ENCODE measurements at places on chromosomes 2 and 18.

- no peak for DNase-seq
These were observed 144.6 kb upstream of the RMP24 start for GRCh38 chr18:35827903-35828275.

DNA sequence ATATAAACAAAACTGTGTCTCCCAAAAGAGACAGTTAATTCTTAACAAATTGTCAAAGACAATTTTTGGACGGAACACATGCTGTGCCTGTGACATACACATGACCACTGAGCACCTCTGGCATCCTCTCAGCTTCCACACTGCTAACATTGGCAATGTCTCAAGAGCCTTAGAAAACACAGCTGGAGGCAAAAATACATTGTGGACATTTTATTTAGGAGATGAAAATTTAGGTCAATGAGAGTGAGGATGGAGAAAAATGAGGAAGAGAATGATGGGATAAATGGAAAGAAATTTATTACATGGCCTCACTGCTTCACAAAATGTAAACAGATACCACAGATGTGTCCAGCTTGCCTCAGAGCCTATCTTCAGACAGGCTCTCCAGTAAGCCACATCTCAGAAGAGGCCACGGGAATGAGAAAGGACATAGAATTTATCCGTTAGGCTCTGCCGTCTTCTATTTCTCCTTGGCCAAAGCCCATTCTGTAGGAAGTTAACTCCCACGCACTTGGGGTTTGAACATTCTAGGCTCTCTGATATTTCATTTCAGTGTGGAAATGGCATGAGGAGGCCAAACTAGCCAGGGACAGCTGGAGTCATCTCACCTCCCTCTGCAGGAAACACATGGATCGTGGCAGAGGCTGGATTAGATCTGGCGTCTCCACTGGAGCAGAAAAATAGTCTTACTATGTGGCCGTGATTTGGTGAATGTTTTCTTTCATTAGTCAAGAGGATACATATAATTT lies 519.4 kb upstream of the DSEL start:
- no peak for DNase-seq

GRCh38 chr2:145086910-145087309 lies 567.0 kb upstream of the ZEB2 start:
- no peak for DNase-seq

DNA sequence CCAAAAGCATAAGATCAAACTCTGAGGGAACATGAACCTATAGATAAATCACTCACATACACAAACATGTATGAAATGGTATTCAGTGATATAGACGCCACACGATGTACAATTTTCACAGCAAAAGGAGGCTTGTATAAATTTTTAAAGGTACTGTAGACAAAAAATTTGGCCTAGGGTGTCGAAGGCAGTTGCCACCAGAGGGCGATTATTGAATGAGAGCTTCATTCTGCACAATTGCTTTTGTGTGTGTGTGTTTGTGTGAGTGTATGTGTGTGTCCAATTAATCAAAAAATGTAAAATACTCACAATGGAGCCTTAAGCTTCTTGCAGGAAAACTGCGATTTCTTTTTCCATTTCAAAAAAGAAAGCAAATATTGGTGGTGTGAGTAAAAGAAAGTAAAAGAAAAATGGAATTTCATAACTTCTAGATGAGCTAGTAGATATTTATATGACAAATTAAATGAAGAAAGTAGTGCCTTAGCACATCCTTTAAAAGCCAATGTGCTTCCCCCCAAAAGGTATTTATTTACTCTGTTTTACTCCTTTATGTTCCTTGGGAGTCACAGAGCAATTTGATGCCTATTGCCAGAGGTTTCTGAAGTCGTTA lies 800.1 kb downstream of the SATB2 start:
- DNase-seq: no peak

GRCh38 chr2:134191835-134192234 lies 62.0 kb upstream of the MGAT5 start:
- no peak for DNase-seq

DNA sequence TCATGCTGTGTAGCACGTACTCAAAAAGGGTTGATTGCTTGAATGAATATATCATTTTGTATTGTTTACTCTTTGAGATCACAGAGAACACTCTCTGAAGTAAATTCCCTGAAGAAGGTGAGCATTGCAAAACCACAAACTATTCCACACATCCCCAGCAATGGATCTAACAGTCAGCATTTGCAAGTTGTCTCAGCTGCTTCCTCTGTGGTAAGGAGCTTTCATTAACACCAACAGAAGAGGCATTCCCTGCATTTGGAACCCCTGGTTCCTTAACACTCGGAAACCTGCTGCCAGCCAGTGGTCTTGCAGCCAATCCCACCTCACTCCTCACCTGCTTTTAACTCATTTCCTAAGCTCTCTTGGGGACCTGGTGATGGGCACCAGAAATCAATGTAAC lies 108.4 kb downstream of the IRS1 start:
- DNase-seq: no peak

- no peak for DNase-seq
These were observed 782.3 kb downstream of the LRP1B start for GRCh38 chr2:141348481-141348880.

- DNase-seq: no peak
These were observed 181.8 kb downstream of the MYO1B start for GRCh38 chr2:191427031-191427430.

GRCh38 chr2:86305195-86305914 lies 32.1 kb downstream of the REEP1 start:
- no peak for DNase-seq

- no peak for DNase-seq
These were observed 209.0 kb downstream of the FAM210A start for GRCh38 chr18:13517369-13517768.

DNA sequence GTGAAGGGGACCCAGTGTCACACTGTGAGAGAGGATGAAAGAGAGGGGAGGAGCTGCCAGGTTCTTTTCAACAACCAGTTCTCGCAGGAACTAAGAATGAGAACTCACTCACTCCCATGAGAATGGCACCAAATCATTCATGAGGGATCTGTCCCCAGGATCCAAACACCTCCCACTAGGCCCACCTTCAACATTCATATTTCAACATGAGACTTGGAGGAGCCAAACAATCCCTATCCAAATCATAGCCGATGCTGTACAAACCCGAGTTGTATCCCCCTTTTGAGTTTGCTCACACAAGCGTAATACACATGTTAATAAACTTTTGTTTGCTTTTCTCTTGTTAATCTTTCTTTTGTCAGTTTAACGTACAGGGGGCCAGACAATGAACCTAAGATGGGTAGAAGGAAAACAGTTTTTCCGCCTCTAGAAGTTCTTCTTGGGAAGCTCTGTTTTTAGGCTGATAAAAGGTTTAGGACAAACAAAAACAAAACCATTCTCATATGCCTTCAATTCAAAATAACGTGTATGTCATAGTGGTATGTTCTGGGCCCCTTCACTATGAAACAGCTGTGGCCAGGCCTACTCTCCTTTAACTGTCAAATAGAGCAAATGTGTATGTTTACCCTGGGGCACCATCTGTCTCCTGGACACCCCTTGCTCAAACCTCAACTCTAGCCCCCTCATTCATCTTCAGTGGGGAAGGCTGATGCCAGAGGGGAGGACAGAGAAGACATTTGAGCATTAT lies 9.1 kb upstream of the TMEM37 start:
- no peak for DNase-seq

- no peak for DNase-seq
These were observed 269.0 kb downstream of the RAD51AP2 start for GRCh38 chr2:17249249-17249648.

- DNase-seq: no peak
These were observed 139.0 kb upstream of the RASGRP3 start for GRCh38 chr2:33337385-33337960.

- no peak for DNase-seq
These were observed 586.6 kb upstream of the KLHL29 start for GRCh38 chr2:22798386-22798785.

DNA sequence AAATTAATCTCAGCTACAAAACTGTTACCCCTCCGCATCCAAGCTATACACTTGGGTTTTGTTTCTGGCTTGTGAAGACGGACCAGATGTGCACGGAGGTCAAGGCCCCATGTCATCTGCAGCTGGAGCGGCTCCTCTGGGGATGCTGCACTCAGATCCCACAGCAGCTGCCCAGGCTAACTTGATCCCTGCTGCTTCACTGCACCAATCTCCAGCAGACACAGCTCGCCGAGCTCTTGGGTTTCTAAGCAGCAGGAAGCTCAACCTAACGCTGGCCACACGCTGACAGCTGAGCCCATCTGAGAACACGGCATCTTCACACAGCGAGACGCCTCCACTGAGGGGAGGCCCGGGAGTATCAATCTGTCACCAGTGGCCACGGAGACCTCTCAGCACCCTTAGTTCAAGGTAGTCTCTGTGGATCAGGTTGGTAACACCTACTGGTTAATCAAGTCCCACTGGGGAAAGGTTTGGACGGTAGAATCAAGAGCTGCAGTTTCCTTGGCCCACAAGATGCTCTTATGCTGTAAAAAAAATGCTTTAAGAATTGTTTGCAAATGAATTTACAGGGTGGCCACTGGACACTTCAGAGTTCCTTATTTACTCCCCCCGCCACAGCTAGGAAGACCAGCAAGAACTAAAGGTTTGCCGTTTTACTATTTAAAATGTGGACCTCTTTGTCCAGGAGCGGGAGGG lies 67.5 kb downstream of the EMILIN2 start:
- no peak for DNase-seq

GRCh38 chr2:46286715-46287114 lies 10.5 kb upstream of the EPAS1 start:
- DNase-seq: no peak

DNA sequence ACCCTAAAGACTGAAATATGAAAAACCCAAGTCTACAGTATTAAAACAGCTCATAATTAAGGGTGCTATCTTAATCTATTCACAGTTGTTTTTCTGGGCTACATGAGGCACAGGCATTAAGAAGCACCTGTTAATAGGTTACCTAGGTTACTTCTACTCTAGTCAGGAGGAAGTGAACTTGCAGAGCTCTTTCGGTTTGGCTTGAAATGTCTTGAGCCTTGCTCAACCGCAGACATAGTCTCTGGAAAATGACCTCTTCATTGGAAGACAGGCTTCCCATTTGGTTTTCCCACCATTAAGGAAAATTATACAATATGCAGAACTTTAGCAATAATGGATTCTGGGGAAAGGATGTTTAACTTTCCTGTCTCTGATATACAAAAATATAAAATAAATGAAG lies 142.3 kb upstream of the KCNJ3 start:
- no peak for DNase-seq

DNA sequence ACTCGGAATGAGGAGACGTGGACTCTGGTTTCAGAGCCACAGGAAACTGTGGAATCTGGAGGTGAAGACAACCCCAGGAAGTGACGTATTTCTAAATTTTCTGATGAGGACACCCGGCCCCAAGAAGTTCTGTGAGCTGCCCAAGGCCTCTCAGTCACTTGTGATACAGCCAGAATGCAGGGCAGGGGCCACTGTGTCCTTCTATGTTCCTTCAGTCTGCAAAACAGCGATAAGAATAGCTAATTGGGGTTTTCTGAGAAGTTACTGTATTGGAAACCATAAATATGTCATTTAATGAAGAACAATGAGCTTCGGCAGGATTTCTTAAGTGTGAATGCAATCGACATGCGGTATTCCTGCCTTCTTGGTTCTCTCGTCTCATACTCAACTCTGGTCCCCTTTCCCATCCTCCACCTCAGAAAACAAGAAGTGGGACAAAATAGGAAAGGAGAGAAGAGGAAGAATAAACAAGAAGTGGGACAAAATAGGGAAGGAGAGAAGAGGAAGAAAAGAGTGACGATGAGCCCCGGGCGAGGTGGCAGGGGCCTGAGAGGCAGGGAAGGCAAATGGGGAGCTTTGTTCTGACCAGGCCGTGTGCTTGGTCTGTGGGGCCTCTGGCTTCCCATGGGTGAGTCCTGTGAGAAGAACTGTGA lies 282.0 kb upstream of the REV1 start:
- DNase-seq: no peak

DNA sequence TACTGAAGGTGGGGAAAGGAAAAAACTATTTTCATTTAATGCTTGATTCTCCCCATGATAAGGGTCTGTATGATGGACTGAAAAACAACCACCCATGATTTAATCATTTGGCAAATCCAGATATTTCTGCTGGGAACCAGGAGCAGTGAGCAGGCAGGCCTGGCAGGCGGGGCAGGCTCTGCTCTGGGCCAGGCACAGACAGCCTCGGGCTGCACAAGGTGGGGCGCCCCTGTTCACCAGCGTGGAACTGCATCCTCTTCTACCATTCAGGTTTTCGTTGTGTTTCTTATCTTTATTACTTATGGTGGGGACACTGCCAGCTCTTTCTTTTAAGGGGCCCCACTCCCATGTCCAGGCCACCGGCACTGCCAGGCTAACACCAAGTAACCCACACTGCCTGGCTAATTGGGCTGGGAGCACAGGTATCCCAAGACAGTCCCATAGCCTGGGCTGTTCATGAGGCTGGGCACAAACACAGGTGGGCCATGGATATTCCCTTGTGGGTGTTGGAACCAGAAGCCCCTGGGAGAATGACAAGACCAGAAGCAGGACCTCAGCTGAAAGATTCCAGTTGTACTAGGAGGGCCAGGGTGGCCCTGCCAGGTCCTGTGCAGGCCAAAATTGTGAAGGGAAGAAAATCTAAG lies 57.1 kb upstream of the RALBP1 start:
- DNase-seq: no peak

- no peak for DNase-seq
These were observed 45.6 kb upstream of the PCBP1 start for GRCh38 chr2:70041663-70042062.

GRCh38 chr2:162002623-162003235 lies 71.3 kb downstream of the DPP4 start:
- DNase-seq: peak; percentile 76

DNA sequence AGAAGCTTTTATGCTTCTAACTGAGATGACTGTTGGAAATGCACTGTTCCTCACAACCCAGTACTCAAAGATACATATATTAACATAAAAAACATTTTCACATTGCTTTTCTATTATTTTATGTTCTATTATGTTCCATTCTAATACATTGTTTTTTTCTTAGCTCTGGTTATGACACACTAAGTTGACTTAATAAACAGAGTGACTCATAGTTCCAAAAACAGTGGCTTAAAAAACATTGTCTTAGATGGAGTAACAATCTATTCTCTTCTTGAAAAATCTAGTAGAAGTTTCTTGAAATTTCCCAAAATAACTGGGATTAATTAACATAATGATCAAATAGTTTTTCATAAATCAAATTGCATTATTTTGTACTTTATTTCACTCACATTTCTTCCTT lies 328.2 kb upstream of the LRATD1 start:
- no peak for DNase-seq

DNA sequence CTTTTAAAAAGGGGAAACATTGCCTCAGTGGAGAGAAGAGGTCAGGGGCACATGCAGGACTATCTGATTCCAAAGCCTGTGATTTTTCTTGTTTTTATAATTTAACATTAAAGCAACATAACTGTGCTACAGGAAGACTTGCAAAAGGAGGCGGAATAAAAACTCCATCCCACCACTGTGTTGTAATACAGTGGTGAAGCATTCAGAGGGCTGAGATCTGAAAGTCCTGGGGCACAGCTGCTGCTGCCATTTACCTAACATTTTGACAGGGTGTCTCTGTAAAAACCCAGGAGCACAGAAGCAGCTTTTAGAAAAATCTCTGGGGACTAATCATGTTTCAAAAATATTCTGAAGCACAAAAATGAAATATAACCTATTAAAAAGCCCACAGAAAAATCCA lies 97.6 kb downstream of the GRB14 start:
- no peak for DNase-seq
